ENCODE measurements at places on chromosomes 6 and 20. TPM values are rescaled to one million over a fixed set of nuclear protein-coding genes. Genes with fewer than 3 reads are reported as not detected.

- no peak overlapping the region for H3K27ac ChIP-seq
- no peaks in the 10 kb centered on the region for H3K36me3 ChIP-seq
These were observed 507.7 kb downstream of the PREX1 start for GRCh38 chr20:48319943-48320584.

DNA sequence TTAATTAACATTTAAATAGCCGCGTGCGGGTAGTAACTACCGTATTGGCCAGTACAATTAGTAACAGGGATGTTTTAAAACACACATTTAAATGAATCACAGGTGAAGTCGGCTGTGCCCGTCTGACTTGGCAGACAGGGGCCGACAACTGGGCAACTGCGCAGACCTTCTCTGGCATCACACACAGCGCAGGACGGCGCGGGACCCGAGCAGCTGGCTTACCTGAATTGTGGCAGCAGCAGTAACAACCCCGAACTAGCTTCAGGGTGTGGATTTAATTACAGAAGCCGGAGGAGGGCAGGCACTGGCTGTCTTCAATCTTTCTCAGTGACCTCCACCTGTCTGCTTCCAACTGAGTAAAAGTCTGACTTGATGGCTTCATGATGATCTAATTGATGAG, 91.7 kb downstream of the DACT2 start:
- H3K27me3 ChIP-seq: no peaks in the 10 kb centered on the region
- no peak overlapping the region for H3K27ac ChIP-seq
- H3K4me3 ChIP-seq: no peak overlapping the region
- DNase-seq: no peak
- no peaks in the 10 kb centered on the region for H3K36me3 ChIP-seq

GRCh38 chr6:156801712-156802111, 24.5 kb downstream of the ARID1B start:
- H3K4me3 ChIP-seq: no peak overlapping the region
- H3K36me3 ChIP-seq: no peaks in the 10 kb centered on the region
- H3K27me3 ChIP-seq: no peaks in the 10 kb centered on the region

- H3K36me3 ChIP-seq: no peaks in the 10 kb centered on the region
- DNase-seq: no peak
- H3K27ac ChIP-seq: no peak overlapping the region
- no peaks in the 10 kb centered on the region for H3K4me1 ChIP-seq
These were observed 410.0 kb upstream of the SULF2 start for GRCh38 chr20:48195121-48195870.

DNA sequence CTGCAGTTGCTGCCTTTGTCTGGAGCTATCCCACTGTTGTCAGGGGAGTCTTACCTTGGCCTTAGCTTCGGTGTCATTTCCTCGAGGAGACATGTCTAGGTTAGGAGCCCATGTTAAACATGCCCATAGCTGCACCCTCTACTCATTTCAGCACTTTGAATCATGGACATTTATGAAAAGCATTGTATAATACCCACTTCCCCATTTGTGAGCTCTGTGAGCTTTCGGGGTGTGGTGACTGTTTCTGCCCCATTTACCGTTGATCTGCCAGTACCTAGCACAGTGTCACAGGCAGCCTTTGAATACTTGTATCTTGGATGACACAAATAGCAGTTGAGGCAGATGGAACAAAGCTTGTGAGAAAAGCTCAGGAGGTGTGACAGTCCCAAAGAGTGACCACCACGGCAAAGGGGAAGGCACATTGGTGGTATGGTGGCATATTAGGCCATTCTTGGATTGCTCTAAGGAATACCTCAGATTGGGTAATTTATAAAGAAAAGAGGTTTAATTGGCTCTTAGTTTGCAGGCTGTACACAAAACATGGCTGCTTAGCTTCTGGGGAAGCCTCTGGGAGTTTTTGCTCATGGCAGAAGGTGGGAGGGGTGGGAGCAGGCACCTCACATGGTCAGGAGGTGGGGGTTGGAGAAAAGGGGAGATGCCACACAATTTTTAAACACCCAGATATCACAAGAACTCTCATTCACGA, 42.0 kb downstream of the JARID2 start:
- no peaks in the 10 kb centered on the region for H3K36me3 ChIP-seq
- no peaks in the 10 kb centered on the region for H3K27me3 ChIP-seq
- H3K4me3 ChIP-seq: no peak overlapping the region
- no peak overlapping the region for H3K27ac ChIP-seq

The CRISP3 gene
- total RNA-seq: not detected

DNA sequence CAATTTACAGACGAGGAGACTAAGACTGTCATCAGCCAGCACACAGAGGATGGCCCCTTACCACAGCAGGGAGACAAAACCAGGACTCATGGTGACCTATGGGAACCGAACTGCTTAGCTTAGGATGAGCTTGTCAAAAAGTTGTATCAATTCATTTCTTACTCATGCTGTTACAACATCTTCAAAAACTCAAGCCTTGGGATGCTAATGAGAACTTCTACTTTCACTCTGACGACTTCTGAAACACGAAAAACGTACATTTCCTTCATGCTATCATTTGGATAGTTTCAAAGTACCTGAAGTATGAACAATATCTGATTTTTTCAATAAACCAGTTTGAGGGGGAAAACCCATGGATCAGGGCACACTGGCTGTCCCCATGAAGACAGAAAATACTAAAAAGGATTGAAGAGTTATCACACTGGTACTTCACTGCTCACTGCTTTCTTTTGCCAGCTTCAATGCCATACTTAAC, 31.9 kb downstream of the HIVEP2 start:
- no peak overlapping the region for H3K27ac ChIP-seq
- H3K27me3 ChIP-seq: no peaks in the 10 kb centered on the region
- no peaks in the 10 kb centered on the region for H3K4me1 ChIP-seq
- no peak overlapping the region for H3K4me3 ChIP-seq

The BMP6 gene
- total RNA-seq: 8.8 TPM

DNA sequence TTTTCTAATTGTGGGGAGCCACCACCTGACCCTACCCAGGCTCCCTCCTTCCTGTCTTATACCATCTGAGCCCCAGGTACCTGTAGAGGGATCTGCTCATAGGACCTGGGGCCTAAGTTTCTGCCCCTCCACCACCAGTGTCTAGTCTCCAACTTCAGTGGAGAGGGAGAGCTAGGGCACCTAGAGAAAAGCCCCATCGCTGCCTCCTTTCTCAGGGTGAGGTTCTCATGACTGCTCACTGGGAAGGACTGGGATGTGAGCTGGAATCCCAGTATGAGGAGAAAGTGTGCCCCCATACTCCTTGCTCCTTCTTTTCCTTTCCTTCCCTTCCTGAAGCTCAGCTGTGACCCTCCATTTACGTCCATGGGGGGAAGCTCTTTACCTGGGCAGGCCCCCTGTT, 231.6 kb downstream of the LRFN2 start:
- no peak overlapping the region for H3K27ac ChIP-seq
- DNase-seq: no peak
- no peaks in the 10 kb centered on the region for H3K27me3 ChIP-seq
- H3K4me1 ChIP-seq: no peaks in the 10 kb centered on the region

DNA sequence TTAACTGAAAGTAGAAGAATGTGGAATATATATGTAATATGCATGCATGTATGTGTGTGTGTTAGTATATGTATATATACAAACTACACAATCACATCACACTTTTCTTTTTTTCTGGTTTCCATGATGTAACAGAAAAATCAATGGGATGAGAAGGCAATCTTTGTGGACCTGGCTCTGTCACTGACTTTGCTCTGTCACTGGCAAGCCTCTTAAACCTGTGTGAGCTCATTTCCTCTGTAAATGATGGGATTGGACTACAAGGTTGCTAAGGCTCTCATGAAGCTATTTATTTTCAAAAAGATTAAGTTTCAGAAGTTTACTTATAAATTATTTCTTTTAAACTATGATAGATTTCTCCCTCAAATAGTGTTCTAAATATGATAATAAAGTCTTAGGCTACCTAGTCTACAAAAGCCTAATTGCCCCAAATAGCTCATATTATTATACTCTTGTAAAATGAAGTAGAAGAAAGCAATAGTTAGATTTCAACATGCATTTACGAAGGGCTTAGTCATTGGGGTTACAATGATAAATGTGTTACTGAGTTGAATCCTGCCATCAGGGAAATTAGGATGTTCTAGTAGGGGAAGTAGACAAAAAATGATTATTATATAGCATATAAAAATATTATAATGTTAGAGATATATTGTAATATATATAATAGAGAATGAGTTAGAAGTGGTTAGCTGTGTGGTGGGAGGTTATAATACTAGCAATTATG, 129.3 kb downstream of the AFG1L start:
- no peaks in the 10 kb centered on the region for H3K36me3 ChIP-seq
- H3K4me3 ChIP-seq: no peak overlapping the region
- DNase-seq: no peak
- H3K4me1 ChIP-seq: no peaks in the 10 kb centered on the region
- H3K27me3 ChIP-seq: no peaks in the 10 kb centered on the region

- DNase-seq: no peak
- H3K4me3 ChIP-seq: no peak overlapping the region
- H3K36me3 ChIP-seq: no peaks in the 10 kb centered on the region
- no peak overlapping the region for H3K27ac ChIP-seq
- H3K27me3 ChIP-seq: no peaks in the 10 kb centered on the region
These were observed 137.6 kb downstream of the PDSS2 start for GRCh38 chr6:107321793-107322192.

The C4A gene
- total RNA-seq: 268 TPM

GRCh38 chr6:85436411-85436810, 13.5 kb upstream of the NT5E start:
- no peak overlapping the region for H3K4me3 ChIP-seq
- H3K4me1 ChIP-seq: no peaks in the 10 kb centered on the region
- H3K27ac ChIP-seq: peak overlapping the region; percentile 60
- H3K36me3 ChIP-seq: no peaks in the 10 kb centered on the region

- H3K27me3 ChIP-seq: no peaks in the 10 kb centered on the region
- H3K4me1 ChIP-seq: peaks cover 11% of the 10 kb centered on the region
- DNase-seq: no peak
- H3K27ac ChIP-seq: no peak overlapping the region
- no peak overlapping the region for H3K4me3 ChIP-seq
These were observed 3.4 kb upstream of the HELZ2 start for GRCh38 chr20:63577317-63577894.
